Glutamatergic neuron (in vitro differentiated cells): ENCODE measurements at places on chromosomes 11 and 22. TPM values are rescaled to one million over a fixed set of nuclear protein-coding genes. Genes with fewer than 3 reads are reported as not detected.
A peak's percentile ranks its signal among the peaks of the same experiment; 100 is the strongest.

FLRT1 gene
- total RNA-seq, result 3.7 TPM

THY1 gene
- total RNA-seq, result 22.0 TPM

GRCh38 chr11:41499429-41499828 lies 40.0 kb upstream of the LRRC4C start:
- DNase-seq, result no peak

DNA sequence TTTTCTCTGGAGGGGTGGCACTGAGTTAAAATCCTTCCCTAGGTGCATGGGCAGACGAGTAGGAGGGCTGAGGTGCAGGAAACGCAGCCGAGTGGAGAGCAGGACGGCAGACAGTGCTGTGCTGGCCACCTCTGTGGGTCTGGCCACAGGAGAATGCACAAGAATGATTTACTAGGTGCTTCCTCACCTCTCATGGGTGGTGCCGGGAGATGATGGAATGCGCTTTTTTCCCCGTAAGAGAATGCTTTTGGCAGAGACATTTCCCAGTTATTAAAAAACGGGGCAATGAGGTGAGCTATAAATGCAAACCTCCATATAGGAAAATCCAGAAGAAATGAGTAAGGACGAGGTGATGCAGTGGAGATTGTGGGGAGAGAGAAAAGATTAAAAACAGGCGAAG lies 86.1 kb downstream of the ADAMTS15 start:
- DNase-seq, result no peak

DNA sequence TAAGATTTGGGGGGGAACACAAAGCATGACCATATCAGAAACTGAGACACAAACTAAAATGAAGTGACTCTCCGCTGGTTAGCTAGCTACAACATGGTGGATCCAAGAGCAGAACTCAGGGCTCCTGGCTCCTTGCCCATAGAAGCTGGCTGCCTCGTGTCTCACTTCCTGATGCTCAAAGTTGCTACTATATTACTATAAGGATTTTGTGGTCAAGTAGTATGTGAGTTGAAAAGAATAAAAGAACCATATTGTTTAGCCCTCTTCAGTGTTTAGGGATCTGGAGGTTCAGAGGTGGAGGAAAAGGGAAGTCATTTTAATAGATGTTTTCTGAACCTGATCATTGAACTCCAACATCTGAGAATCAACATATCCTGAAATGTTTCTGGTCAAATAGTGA lies 16.9 kb upstream of the SIK2 start:
- no peak for DNase-seq

DNA sequence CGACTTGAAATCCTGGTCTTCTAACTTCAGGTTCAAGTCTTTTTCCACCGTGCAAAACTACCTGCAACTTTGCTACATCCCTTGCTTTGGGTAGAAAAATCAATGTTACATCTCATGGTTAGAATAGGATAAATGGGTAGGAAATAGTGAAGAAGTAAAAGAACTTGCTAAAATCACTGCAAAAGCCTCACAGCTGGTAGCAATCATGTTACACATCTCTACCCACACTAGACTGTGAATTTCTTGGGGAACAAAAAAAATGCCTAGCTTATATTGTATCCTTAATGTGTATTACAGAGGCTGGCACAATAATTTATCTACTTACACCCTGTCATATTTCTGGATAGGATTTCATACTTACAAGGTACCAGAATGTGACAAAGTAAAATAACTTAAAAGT lies 133.8 kb downstream of the FAM181B start:
- DNase-seq, result no peak

GRCh38 chr22:33126881-33127280 lies 68.7 kb upstream of the SYN3 start:
- DNase-seq, result no peak

GRCh38 chr11:67463680-67464410 lies 5.2 kb downstream of the TMEM134 start:
- DNase-seq, result no peak

DNA sequence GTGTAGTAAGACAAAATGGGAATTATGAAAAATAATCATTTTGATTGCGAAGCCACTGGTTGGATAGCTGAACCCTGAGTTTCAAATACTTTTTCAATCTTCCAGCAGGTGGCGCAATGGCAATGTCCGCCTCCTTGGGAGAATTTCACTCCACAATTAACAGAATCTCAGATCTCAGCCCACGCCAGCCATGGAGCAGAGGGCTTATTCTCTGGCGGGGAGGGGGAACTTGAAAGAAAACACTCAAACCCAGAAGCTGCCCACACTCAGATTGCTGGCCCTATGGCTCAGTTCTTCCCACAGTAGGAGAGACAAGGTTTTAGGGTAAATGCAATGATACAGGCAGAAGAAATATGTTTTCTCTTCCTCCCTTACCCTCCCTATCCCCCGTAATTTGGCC lies 38.7 kb upstream of the RCN1 start:
- peak; percentile 69 for DNase-seq

GRCh38 chr11:102421261-102421660 lies 31.3 kb downstream of the TMEM123 start:
- no peak for DNase-seq

- DNase-seq, result no peak
These were observed 447.0 kb downstream of the AASDHPPT start for GRCh38 chr11:106524436-106524835.
